DND-41 (cell line): ENCODE measurements at places on chromosomes 6 and 20.

- no peak for DNase-seq
Measured at GRCh38 chr20:18404172-18404571, 62.7 kb downstream of the DZANK1 start.

- DNase-seq, result peak; percentile 38
Measured at GRCh38 chr6:30829639-30830255, 54.6 kb upstream of the DDR1 start.

DNA sequence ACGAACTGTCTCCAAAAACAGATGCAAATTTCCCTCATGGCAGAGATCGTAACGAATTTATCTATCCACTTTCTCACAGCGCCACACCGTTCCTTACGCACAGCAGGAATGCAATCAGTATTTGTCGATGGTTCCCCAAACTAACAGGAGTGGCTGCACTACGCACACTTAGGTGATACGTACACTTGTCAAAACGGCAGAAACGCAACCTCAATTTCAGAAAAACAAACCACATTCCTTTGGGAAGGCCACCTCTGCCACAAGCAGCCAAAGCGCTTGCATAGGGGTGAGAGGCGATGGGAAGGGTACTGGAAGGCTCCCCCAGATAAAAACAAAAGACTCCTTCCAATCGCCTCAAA is 638 bp downstream of the MDN1 start:
- DNase-seq, result no peak

DNA sequence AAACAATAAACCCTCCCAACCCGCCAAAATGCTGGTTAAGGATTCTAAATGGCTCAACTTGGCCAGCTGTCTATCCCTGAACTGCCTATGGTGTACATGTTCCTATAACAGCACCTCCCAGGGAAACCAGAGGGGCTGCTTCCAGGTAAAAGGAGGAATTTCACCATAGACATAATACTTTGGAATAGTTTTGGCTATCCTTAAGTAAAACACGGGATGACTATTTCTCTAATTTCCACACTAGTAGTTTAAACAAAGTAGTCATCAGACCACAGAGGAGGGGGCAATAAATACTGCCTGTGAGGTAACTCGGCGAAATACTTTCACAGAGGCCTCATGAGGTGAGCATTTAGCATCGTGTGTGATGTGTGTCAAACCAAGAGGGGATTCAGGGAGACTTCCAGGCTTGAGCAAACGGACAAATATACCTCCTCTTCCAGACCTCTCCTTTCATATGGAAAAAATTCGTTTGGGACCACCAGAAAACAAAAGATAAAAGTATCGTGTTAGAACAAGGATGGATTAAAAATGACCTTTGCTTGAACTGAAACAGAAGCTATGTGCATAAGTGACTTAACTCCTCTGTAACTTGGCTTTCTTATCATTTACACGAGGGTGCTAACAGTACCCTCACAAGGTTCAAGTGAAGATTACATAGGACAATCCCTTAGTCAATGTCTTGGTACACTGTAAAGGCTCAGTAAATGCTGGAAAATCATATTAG is 1.0 kb upstream of the XRN2 start:
- no peak for DNase-seq

GRCh38 chr6:149179431-149179830 is 138.1 kb upstream of the TAB2 start:
- DNase-seq, result no peak

GRCh38 chr6:149169761-149170511 is 147.6 kb upstream of the TAB2 start:
- DNase-seq, result no peak

GRCh38 chr6:132052096-132052495 is 100.9 kb upstream of the CCN2 start:
- DNase-seq, result no peak

- DNase-seq, result no peak
Measured at GRCh38 chr6:51788121-51788520, 299.3 kb downstream of the PKHD1 start.

GRCh38 chr20:13260650-13261279 is 39.7 kb downstream of the ISM1 start:
- no peak for DNase-seq

DNA sequence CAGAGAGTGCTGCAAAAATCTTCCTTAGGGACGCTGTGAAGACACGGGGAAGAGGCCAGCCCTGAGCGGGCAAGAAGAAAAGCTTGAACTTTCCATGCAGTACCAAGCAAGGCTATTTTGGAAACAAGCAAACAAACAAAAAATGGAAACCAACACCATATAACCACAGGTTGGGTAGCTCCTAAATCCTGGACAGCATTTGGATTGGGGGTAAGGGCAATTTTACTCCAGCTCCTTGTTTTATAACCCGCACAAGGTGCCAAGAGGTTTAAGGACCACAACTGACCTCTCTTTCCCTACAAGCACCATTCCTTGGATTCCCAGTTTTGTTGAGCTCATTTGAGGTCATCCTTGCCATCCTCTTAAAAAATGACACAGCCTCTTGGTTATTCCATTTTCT is 31.4 kb upstream of the SMIM29 start:
- no peak for DNase-seq

DNA sequence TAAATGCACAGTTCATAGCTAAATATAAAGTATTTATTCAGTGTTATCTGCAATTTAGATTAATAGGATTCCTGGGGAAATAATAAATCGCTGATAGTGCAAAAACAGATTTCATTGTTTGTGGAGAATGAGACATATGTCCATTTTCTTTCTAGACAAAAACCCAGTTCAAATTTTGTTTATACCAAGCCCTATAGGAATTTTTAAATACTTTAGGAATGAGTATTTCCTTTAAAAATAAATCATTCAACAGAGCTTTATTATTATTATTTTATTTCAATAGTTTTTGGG is 86.5 kb downstream of the METTL24 start:
- DNase-seq, result no peak

GRCh38 chr6:26598267-26598666 is 1.5 kb downstream of the ABT1 start:
- no peak for DNase-seq
